ENCODE measurements at places on chromosomes 2 and 18.

GRCh38 chr2:120474486-120474885 is 128.6 kb downstream of the INHBB start:
- DNase-seq = no peak

DNA sequence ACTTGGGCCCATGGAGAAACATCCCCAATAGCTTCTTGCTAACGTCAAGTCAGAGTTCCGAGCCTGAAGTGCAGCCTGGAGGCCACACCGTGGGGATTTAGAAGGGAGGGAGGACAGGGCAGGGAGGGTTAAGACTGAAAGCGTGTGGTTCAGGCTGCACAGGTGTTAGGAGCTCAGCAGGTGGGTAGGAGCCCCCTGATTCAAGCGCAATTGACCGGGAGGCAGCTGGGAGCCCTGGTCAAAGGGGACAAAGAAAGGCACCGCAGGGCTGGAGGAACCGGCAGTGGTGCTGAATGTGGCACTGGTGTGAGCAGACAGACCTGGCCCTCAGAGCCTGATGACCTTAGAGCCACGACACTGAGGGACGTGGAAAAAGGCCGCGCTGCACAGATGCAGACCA is 149.6 kb downstream of the TMEM18 start:
- no peak for DNase-seq

- no peak for DNase-seq
Observed at GRCh38 chr2:238507836-238508235, 81.1 kb downstream of the ASB1 start.

GRCh38 chr2:225697936-225698335 is 298.4 kb downstream of the NYAP2 start:
- DNase-seq = no peak
